ENCODE measurements at places on chromosomes 6 and 20.

DNA sequence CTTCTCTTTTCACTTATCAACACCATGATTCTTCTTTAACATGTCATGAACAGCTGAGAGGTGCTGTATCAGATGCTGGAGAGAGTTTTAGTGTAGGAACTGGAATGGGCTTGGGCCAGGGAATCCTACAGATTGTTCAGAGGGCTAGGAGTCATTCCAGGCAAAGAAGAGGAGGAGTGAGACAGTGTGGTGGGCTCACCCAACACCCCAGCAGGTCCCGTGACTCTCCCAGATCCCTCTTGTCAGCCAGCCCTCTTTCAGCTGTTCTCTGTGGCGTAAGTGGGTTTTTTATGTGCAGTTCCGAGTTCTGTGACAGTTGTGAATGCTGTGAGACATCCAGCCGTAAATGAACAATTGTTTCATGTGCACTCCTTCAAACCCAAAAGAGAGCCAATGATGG is 31.4 kb upstream of the CEP162 start:
- no peak for DNase-seq

GRCh38 chr6:158415666-158416065 is 103.4 kb downstream of the TULP4 start:
- DNase-seq, result no peak

GRCh38 chr6:31622684-31623091 is 2.2 kb downstream of the PRRC2A start:
- no peak for DNase-seq

DNA sequence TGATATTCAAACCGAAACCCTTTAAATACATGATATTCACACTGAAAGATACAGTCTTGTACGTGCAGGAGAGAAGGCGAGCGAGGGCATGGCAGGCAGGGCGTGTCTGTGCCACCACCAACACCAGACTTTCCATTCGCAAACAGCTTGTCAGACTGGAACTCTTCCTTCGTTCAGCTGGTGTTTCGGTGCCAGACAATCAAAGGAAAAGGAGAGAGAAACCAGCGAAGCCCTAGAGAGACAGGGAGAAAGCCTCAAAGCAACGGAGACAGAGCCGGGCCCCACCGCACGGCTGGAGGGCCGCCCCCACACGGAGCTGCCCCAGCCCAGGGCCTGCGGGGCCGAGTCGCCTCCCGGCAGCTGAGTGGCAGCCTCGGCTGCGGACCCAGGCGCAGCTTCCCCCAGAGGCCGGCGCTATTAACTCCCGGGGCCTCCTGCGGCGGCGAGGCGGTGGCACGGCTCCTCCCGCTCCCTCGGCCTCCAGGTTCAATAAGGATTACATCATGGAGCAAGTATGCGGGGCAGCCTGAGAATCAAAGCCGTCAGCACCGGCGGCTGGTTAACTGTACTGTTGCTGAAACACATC is 32.1 kb upstream of the NR2E1 start:
- peak; percentile 31 for DNase-seq

GRCh38 chr6:144834426-144835038 is 549.4 kb downstream of the UTRN start:
- DNase-seq, result no peak

- DNase-seq, result no peak
Observed at GRCh38 chr20:23773127-23773526, 22.4 kb upstream of the CST1 start.

- DNase-seq, result peak; percentile 30
Observed at GRCh38 chr20:3980260-3981131, 34.9 kb downstream of the RNF24 start.

DNA sequence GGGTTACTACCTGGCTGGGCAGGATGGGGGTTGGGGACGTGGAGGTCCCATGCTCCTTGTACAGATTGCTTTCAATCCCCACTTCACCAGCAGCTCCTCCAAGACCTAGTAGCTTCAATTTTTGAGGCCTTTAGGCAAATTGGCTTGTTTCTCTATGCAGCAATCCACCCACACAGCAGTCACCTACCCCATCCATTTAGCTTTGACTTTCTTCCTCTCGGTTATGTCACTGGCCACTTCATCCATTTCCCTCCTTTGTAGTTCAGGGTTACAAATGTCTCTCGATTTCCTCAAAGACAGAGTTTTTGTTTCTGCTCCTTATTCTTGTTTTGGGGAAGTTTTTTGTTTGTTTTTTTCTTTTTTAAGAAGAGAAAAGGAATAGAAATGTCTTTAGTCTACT is 33.4 kb upstream of the RSPO4 start:
- DNase-seq, result no peak

GRCh38 chr6:126444659-126445273 is 104.9 kb downstream of the CENPW start:
- DNase-seq, result no peak

DNA sequence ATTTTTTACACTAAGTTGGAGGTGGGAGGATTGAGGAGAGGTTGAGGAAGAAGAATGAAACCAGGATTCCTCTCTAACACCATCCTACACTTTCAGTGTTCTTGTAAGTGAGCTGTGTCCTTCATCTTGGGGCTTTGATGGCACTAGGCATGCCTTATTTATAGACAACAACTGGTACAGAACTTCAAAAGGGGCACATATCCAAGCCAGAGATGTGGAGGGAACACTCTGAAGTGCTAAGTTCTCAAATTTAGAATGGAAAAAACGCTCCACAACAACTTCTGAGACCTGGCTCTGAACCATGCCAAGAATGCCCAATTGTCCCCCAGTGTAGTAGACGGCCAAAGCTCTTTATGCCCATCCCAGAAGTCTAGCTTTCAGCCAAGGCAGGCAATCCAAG is 16.2 kb upstream of the PKHD1 start:
- no peak for DNase-seq

- no peak for DNase-seq
Observed at GRCh38 chr20:43514648-43514999, 7.1 kb downstream of the L3MBTL1 start.

DNA sequence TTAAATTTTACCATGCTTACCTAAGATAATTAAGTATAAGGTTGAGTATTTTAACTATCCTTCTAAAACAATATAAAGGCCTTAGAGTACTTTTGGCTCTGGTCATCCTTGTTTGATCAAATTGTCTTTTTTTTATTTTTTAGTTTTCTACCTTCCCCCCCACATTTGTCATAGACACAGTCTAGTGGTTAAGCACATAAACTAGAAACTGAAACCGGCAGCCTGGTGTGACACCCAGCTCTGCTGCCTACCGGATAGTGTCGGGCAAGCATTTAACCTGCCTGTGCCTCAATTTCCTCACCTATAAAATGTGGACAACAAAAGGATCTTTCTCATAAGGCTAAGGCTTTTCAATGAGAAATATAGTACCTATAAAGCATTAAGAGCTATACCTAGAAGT is 21.6 kb upstream of the TULP4 start:
- peak; percentile 37 for DNase-seq

DNA sequence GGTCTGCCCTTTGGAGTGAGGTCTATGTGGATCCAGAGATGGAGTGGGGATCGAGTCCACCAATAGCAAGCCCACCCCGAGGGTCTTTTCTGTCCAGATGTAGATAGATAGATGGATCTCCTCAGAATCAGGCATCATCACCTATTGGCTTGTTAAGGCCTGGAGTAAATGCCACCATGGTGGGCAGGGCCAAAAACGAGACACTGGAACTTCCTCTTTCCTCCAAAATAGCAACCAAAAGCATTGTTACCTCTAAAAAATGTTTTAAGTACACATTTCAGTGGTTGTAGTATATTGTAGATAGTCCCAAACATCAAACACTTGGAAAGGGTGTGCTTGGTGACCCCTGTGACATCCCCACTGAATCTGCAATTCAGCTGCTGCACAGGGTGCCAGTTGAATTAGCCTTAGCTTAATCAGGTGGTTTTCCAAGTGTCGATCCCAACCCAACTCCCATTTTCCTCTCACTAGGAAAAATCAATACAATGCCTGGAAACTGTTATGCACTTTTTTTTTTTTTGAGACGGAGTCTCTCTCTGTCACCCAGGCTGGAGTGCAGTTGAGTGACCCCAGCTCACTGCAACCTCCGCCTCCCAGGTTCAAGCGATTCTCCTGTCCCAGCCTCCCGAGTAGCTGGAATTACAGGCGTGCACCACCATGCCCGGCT is 35.0 kb upstream of the NELFCD start:
- DNase-seq, result no peak

GRCh38 chr6:2794171-2794730 is 29.1 kb downstream of the WRNIP1 start:
- no peak for DNase-seq

GRCh38 chr6:50451826-50452400 is 261.4 kb upstream of the TFAP2D start:
- no peak for DNase-seq

DNA sequence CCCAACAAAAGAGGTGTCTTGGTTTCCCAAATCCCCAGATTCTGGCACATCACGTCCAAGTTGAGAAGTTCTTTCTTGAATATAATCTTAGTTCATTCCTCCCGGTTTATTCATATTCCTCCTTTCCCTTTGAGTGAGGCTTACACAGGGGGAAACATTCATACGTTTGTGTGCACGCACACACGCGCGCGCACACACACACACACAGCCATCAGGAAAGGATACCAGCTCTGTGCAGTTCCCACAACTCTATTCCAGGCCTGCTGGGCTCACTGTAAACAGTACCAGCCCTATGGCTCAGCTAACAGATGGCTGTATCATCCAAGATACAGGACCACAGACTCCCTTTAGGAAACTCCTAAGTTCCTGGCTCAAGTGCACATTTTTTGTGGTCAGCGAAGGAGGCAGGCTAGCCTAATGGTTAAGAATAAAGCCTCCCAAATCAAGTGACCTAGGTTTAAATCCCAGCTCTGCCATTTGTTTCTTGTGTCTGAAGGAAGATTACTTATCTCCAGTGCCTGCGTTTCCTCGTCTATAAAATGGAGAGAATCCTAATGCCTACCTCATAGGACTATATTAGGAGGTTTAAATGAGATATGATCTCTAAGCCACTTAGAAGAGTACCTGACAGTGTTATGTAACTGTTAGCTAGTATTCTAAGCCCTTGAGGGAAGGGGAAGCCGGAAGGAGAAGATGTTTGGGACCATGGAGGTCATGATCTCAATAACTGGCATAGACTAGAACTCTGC is 3.7 kb upstream of the TAF8 start:
- DNase-seq, result no peak

- DNase-seq, result no peak
Observed at GRCh38 chr20:15100506-15101160, 763.2 kb upstream of the FLRT3 start.

- DNase-seq, result no peak
Observed at GRCh38 chr6:71299541-71300470, 11.2 kb downstream of the OGFRL1 start.

DNA sequence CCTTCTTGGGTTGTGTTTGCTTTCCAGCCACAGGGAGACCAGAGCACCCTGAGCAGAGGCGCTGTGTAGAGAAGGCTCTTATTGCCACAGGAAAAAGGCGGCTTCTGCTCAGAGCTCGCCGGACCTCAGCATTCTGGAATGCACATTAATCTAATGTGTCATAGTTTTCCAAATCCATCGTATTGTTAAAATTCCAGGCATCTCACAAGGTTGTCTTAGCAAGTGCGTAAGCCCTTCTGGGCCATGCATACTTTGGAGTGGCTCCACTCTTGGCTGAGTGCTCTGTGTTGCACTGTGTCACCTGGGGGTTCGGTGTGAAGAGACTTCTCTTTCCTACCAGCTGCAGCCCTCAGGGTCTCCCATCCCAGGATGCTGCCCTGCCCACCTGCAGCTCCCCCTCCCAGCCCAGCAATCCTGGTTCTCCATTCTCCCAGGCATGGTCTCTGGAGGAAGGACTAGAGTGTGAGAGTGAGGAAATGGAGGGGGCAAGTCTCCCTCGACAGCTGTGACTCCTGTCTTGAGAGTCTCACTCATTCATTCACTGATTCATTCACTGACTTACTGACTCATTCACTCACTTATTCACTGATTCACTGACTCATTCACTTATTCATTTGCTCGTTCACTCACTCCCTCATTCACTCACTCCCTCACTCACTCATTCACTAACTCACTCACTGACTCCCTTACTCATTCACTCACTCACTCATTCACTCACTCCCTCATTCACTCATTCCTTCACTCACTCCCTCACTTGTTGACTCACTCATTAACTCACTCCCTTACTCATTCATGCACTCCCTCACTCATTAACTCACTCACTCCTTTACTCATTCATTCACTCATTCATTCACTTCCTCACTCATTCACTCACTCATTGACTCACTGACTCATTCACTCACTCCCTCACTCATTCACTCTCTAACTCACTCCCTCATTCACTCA is 83.7 kb upstream of the MPC1 start:
- DNase-seq, result no peak

- no peak for DNase-seq
Observed at GRCh38 chr6:46299253-46299652, 128.5 kb upstream of the ENPP5 start.

DNA sequence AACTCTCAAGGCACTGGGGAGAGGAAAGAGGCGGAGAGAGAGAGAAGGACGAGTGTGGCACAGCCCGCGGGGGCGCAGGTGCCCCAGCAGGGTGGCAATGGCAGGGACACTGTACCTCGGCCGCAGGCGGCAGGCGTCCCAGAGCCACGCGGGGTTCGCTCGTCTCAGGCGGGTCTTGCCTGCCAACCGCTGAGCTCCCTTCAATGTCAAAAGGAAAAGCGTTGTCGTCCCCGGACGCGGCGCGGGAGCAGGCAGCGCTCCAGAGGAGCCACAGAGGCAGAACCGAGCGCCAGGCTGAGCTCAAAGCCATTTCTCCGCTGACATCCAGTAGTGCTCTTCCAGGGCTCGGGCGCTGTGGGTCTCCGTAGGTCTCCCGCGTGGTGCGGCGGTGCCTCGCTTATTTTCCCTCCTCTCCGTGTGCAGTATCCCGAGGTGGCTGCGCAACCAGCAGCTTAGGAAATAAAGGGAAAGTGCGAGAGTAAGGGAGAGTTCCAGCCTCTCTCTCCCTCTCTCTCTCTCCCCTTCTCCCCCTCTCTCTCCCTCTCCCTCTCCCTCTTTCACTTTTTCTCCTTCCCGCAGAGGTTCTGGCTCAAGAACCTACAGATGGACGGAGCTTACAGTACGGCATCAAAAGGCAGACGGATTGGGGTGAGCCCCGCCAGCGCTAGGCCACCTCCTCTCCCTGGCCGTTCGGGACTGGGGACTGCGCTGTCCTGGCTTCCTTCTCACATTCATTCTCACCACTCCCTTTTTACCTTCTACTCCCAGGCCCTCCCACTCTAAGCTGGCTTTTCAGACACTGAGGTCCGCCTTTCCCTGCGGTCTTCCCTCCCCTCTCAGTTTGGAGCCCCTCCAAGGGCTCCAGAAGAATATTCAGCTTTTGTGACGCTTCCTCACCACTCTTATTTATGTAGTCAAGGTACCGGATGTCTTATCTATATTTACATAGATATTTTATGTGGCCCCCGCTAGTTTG is at the start of gene LAMA4:
Gene LAMA4, minus strand, starts transcription at position 727 of the 976 bp plus-strand sequence. Its CDS starts 417 bp downstream, at position 310.
- peak; percentile 21 for DNase-seq

DNA sequence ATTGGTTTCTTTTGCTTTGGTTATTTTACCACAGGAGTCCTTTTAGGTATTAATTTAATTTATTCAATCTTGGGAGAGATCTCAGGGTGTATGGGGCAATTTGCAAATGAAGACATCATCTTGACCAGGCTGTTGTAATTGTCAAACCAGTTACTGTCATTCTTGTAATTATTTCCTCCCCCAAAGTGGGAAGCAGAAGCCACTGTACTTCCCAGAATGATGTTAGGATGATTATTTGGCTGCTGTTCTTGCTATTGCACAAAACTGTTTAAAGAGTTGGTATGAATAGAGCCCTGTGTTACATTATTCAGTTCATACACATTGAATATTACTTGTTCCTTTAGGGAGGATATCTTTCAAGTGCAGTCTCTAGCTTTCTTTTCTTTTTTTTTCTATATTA is 1.7 kb downstream of the TAAR6 start:
- no peak for DNase-seq

GRCh38 chr6:109671733-109672132 is 19.3 kb downstream of the AK9 start:
- no peak for DNase-seq

GRCh38 chr6:131061041-131061750 is 1.8 kb downstream of the EPB41L2 start:
- DNase-seq, result no peak

All from activated T-cell treated with anti-CD3 and anti-CD28 coated beads, Interleukin-2, amount 50 U/mL, for 1 hour (primary cell).